Activated T-helper 1 cell treated with anti-CD3 and anti-CD28 coated beads, Interleukin-12 subunit alpha, Interleukin-12 subunit beta, Interleukin-2, Interleukin-4 antibody, amounts not matched to agents 30 ng/mL and 10 ng/mL and 1 ng/mL, durations not matched to agents 14 hours and 24 hours and 36 hours (primary cell): ENCODE measurements at places on chromosomes 1 and 21. TPM values are rescaled to one million over a fixed set of nuclear protein-coding genes. Genes with fewer than 3 reads are reported as not detected.

Gene FHAD1
- not detected in 2 replicates for total RNA-seq

DNA sequence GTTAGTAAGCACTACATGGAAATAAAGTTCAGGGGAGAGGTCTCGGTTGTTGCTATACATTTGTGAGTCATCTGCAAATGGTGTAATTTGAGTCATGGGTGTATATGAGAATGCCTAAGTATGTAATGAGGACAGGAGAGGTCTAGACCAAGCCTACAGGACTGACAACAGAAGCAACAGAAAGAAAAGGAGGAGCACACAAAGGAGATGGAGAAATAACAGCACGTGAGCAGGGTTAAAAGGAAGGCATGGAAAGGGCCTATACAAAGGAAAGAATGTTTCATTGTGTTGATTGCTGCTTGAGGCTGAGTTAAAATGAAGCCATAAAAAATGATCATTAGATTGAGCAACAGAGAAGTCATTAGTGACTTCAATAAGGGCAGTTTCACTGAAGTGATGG, 28.0 kb upstream of the PRKAA2 start:
- DNase-seq = no peak
- no peak overlapping the region for H3K4me3 ChIP-seq
- no peaks in the 10 kb centered on the region for H3K27me3 ChIP-seq
- no peak overlapping the region for H3K27ac ChIP-seq

DNA sequence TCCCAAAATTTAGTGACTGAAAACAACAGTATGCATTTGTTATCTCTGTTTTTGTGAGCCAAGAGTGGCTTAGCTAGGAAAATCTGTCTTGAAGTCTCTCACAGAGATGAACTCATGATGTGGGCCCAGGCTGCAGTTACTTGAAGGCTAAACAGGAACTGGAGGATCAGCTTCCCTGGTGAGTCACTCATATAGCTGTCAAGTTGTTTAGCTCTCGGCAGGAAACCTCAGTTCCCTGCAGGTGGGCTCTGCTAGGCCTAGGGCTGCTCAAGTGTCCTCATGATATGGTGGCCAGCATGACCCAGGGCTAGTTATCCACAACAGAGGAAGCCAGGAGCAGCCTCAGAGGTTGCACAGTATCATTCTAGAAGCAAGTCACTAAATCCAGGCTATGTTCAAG, 30.2 kb upstream of the DDX59 start:
- peaks cover 29% of the 10 kb centered on the region for H3K27me3 ChIP-seq
- no peaks in the 10 kb centered on the region for H3K4me1 ChIP-seq
- no peak overlapping the region for H3K4me3 ChIP-seq
- DNase-seq = no peak

Gene OR2L2
- 0.07 and 0.08 TPM in 2 replicates for total RNA-seq

DNA sequence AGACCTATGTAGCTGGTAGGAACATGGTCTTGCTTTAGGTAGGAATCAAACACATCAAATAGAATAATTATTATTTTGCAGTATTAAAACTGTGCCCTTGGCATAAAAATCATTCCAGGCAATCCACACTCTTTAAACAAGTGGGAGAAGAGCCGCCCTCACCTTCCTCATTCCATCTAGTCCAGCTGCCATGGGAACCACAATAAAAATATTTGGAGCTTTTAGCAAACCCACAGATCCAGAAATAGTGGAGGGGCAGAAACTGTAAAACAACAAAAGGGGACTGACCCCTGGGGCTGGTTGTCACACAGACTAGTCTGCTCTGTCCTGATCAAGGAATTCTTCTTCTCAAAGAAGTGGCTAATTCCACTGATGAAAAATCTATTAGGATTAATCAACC, 61.6 kb downstream of the PTPRC start:
- H3K27ac ChIP-seq = peak overlapping the region; percentile 52
- no peak for DNase-seq
- no peak overlapping the region for H3K4me3 ChIP-seq
- peaks cover 70% of the 10 kb centered on the region for H3K36me3 ChIP-seq
- H3K4me1 ChIP-seq = peaks cover 81% of the 10 kb centered on the region

GRCh38 chr1:1895456-1896336, 4.8 kb upstream of the GNB1 start:
- H3K36me3 ChIP-seq = peaks cover 2% of the 10 kb centered on the region
- no peak overlapping the region for H3K27ac ChIP-seq
- no peak overlapping the region for H3K4me3 ChIP-seq

Gene PWP2
- 11.9 and 15.1 TPM in 2 replicates for total RNA-seq

Gene NBPF11
- total RNA-seq = 10.4 and 11.1 TPM in 2 replicates

DNA sequence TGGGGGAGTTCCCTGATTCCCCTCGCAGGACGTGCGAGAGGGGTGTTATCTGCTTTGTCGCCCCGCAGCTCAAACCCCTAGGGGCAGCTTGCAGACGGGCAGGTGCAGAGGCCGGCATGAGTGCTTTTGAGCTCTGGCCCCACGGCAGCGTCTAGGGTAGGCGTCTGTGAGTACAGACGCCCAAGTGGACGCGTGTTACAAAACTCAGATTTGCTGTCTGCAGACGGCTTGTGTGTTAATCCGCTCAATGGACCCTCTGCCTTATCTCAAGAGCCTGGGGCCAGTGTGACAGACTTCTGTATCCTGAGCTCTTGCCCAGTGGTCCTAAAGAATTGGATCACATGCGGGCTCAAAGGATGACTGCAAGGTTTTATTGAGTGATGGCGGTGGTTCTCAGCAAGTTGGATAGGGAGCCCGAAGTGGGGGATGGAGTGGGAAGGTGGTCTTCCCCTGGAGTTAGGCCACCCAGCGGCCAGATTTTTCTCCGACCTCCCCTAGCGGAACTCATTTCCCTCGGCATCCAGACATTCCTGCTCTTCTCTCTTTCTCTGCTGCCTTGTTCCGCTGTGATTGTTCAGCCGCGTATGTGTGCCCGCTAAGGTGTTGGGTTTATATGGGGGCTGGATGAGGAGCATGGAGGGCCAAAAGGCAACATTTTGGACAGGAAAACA, 9.4 kb downstream of the CFHR4 start:
- no peaks in the 10 kb centered on the region for H3K4me1 ChIP-seq
- no peak overlapping the region for H3K27ac ChIP-seq
- no peaks in the 10 kb centered on the region for H3K27me3 ChIP-seq
- no peaks in the 10 kb centered on the region for H3K36me3 ChIP-seq
- DNase-seq = no peak
- H3K4me3 ChIP-seq = no peak overlapping the region

GRCh38 chr1:165174491-165174890, 182.0 kb downstream of the LMX1A start:
- H3K4me3 ChIP-seq = no peak overlapping the region
- H3K36me3 ChIP-seq = no peaks in the 10 kb centered on the region
- DNase-seq = no peak
- peaks cover 2% of the 10 kb centered on the region for H3K27me3 ChIP-seq

GRCh38 chr1:109640285-109640865, 15.5 kb upstream of the GSTM4 start:
- H3K27me3 ChIP-seq = peaks cover 3% of the 10 kb centered on the region
- peak; percentile 82 for DNase-seq
- peaks cover 15% of the 10 kb centered on the region for H3K4me1 ChIP-seq

GRCh38 chr1:186033847-186034271, 299.7 kb downstream of the HMCN1 start:
- H3K27me3 ChIP-seq = no peaks in the 10 kb centered on the region
- DNase-seq = no peak
- no peak overlapping the region for H3K4me3 ChIP-seq
- no peaks in the 10 kb centered on the region for H3K36me3 ChIP-seq
- H3K4me1 ChIP-seq = no peaks in the 10 kb centered on the region
- H3K27ac ChIP-seq = no peak overlapping the region

Gene RNF11
- 28.4 and 29.6 TPM in 2 replicates for total RNA-seq

Gene HSF2BP
- 1.2 TPM in 2 replicates for total RNA-seq

- H3K4me3 ChIP-seq = no peak overlapping the region
- no peak overlapping the region for H3K27ac ChIP-seq
- DNase-seq = no peak
- no peaks in the 10 kb centered on the region for H3K4me1 ChIP-seq
- no peaks in the 10 kb centered on the region for H3K36me3 ChIP-seq
- no peaks in the 10 kb centered on the region for H3K27me3 ChIP-seq
These were observed 968.1 kb upstream of the ADGRL4 start for GRCh38 chr1:79974659-79975058.

Gene COL6A1
- total RNA-seq = 0.42 and 0.62 TPM in 2 replicates
